CD4-positive, alpha-beta T cell treated with Interleukin-10 for 1 hour (primary cell): ENCODE measurements at places on chromosomes 5 and 9.

GRCh38 chr9:77546376-77546950 is 101.7 kb downstream of the GNA14 start:
- no peak for DNase-seq

DNA sequence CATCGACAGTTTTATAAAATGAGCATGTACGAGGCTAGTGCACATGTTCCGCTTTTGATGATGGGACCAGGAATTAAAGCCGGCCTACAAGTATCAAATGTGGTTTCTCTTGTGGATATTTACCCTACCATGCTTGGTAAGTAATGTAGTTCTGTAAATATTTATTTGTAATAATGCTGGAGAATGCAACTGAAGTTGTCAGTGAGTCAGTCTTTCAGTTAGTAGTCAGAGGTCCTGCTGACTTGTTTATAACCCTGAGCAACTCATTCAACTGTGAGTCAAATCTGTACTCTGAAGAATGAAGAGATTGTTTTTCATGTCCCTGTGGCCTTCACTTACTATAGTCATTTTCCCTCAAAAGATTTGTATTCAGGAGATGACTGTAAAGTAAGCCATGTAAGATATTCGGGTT is 28.4 kb upstream of the GPR150 start:
- DNase-seq = no peak

GRCh38 chr5:93576994-93577853 is 3.8 kb downstream of the NR2F1-AS1 start:
- DNase-seq = no peak

DNA sequence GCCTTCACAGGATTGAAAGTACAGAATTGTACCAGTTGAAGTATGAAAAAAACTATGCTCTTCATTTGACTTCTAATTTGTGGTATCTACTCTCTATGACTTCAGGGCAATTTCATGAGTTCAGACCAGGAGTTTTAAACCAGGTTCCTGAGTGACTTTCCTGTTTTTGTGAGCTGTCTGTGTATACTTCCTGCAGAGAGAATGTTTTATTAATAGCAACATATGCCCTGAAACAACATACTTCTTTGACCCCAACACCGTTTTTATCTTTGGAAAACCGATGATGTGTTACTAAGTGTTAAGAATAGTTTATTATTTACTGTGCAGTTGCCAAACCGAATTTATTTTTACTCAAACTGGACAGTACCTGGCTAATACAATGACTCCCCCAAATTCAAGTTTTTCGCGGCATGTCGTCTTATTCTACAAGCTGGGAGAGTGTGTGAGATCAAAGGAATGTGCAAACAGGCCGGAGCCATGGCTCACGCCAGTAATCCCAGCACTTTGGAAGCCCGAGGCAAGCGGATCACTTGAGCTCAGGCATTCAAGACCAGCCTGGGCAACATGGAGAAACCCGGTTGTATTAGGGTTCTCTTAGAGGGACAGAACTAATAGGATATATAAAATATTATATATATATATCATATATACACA is 58.7 kb upstream of the ERBIN start:
- DNase-seq = no peak

GRCh38 chr9:91758491-91758981 is 191.5 kb downstream of the ROR2 start:
- DNase-seq = peak; percentile 6

DNA sequence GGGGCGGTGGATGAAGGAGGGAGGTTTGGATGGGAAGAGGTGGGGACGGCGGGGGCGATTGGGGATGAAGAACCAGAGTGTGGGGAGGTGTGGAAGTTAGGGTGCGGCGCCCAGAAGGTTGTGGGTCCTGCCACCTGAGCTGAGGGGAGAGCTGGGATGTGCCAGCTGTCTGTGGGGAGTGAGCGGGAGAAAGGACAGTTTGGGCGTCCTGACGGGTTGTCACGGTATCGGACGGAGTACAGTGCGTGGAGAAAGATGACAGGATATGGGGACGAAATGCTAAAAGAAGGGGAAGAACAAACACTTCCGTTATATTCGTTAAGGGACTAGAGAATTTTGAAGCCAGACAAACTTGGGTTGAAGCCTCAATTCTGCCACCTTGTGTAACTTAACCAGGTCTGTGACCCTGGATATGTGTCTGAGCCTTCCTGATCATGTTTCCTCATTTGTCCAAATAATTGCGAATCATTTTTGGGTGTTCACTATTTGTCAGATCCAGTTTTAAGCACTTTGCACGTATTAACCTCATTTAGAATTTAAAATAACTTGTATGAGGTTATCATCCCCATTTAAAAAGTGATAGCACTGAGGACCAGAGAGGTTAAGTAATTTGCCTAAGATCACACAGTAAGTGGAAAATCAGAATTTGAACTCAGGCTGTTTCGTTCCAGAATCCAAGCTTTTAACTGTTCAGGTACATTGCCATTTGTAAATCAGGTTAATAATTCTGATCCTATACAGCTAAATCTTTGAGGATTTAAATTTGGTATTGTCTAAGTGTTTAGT is 689 bp downstream of the CNTRL start:
- peak; percentile 50 for DNase-seq

DNA sequence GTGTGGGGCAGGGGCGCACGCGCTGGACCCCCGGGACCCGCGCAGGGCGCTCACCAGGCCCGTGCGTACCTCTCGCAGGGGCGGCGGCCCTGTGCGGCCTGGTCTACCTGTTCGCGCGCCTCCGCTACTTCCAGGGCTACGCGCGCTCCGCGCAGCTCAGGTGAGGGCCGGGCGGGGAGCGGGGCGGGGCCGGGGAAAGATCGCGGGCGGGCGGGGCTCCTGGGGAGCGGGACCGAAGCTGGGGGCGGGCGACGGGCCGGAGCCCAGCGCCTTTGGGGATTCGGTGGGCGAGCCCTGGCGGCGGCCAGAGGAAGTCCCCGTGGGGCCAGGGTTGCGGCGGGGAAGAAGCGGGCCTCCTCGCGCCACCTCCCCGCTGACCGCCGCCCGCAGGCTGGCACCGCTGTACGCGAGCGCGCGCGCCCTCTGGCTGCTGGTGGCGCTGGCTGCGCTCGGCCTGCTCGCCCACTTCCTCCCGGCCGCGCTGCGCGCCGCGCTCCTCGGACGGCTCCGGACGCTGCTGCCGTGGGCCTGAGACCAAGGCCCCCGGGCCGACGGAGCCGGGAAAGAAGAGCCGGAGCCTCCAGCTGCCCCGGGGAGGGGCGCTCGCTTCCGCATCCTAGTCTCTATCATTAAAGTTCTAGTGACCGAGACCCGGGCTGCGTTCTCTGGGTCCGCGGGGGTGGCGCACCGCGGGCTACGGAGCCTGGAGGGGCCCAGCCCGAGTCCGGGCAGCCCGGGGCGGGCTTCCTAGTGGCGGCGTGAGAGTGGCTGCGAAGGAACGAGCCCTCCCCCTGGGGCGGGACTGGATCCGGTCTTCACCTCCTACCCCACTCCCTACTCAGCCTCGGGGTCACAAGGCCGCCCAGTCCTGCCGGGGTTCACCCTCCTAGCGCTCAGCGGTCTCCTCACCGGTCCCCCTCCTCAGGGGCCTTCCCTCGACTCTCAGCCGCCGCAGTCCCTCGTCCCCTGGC is 2.4 kb downstream of the LTC4S start:
- DNase-seq = peak; percentile 77

GRCh38 chr9:73154271-73154670 is 2.6 kb downstream of the ANXA1 start:
- no peak for DNase-seq

GRCh38 chr5:79703381-79703645 is 13.7 kb downstream of the CMYA5 start:
- no peak for DNase-seq

- DNase-seq = no peak
Observed at GRCh38 chr5:148928141-148928540, 101.7 kb downstream of the ADRB2 start.
